AG04449 (cell line): ENCODE measurements at places on chromosomes 12 and 14.
A peak's percentile ranks its signal among the peaks of the same experiment; 100 is the strongest.

GRCh38 chr14:22485178-22485577, 103.8 kb downstream of the DAD1 start:
- DNase-seq, result no peak

DNA sequence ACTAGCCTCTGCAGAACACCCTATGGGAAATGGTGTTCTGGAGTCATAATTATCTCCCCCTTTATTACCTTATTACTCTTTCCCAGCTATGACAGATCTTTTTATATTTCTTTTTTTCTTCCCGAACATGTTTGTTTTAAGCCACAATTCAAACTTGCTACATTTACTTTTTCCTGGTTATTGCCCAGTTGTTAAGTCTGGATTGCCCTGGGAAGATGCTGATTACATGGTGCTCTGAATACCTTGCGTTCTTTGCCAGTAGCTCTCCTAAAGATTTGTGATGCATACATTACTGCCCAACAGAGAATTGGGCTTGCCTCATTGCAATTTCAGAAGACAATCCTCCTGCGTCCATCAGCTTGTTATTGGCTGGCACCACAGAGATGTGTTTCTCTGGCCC, 118.3 kb upstream of the FGD4 start:
- DNase-seq, result no peak

- DNase-seq, result peak; percentile 28
Measured at GRCh38 chr12:27667540-27667939, 28.7 kb upstream of the REP15 start.

- no peak for DNase-seq
Measured at GRCh38 chr14:43532825-43533416, 974.2 kb downstream of the FSCB start.

DNA sequence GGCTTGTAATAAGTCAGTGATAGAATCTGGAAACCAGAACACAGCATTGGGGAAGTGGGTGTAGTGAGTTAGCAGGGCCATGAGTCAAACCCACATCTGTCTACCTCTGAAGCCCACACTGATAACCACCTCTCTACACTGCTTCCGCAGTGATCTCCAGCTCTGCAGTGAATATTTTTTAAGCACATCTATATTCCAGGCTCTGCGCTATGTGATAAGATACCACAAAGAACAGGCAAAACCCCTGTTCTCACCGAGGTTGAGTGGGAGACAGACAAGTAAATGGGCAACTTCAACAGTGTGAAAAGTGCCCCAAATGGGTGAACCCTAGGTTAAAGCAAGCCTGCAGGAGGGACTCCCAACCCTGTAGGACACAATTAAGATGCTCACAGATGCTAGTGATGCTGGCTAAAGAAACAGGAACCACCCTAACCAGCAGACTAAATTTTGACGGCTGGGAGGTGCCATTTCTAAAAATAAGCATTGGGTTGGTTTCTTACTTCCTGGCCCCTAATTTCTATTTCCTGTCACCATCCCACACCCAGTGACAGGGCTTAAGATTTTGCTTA, 375.0 kb downstream of the DPF3 start:
- DNase-seq, result no peak

DNA sequence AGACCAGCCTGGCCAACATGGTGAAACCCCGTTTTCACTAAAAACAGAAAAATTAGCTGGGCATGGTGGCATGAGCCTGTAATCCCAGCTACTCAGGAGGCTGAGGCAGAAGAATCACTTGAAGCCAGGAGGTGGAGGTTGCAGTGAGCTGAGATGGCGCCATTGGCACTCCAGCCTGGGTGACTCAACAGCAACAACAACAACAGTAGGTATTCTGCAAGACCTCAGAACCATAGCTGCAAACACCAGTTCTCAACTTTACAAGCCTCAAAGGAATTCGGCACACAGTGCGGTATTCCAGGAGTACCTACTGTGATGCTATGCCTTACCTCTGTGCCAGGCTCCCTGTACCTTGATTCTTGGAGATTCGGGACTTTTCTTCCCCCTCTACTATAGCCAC, 15.8 kb downstream of the FOXN3 start:
- no peak for DNase-seq
